ENCODE measurements at places on chromosomes 5 and 9.

DNA sequence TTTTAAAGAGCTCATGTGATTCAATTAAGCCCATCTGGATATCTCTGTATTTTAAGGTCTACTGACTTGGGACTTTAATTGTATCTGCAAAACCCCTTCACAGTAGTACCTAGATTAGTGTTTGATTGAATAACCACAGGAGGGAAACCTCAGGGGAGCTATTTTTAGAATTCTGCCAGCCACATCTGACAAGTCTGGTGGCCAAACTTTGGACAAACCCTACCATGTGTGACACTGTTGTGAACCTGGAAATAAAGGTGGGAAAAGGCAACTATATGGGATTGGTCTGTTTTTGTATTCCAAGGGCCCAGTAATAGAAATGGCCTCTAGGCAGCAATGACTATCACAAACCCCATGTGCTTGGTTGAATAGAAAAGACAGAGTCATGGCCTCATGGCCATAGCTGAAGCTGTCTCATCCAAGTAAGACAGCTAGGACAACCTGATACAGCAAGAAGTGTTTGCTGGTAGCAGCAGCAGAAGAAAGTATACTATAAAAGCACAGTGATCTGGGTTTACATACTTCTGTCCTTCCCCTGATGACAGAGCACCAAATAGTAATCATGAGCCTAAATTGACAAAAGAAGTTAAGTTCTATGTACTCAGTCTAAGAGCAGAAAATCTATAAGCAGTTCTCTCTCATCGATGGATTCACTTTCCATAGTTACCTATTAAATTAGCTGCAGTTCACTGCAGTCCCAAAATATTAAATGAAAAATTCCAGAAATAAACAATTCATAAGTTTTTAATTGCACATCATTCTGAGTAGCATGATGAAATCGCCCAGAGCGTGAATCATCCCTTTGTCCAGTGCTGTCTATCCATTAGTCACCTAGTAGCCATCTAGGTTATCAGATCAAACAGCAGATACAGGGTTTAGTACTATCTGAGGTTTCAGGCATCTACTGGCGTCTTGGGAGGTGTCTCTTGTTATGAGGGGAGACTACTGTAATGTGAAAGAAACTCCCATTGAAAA, 189.8 kb downstream of the ARHGAP26 start:
- DNase-seq = no peak

GRCh38 chr9:880725-881124, 39.2 kb downstream of the DMRT1 start:
- no peak for DNase-seq

DNA sequence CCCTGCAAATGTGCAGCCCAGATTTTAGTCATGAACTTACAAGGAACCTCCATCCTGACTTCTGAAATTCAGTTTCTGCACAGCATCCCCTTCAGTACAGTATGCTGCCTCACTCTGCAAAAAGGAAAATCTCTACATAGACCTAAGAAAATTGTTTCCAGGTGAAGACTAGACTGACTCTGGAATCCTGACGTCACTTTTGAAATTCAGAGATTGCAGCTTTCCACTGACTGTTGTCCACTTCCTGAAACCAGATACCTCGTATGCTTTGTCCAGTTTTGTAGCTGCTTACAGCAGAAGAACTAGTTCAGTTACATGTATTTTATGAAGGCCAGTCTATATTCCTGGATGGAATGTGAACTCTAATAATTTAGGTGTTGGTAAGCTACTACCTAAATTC, 629.3 kb upstream of the ST8SIA4 start:
- DNase-seq = no peak

GRCh38 chr9:121308765-121309164, 40.8 kb downstream of the GSN start:
- DNase-seq = no peak

DNA sequence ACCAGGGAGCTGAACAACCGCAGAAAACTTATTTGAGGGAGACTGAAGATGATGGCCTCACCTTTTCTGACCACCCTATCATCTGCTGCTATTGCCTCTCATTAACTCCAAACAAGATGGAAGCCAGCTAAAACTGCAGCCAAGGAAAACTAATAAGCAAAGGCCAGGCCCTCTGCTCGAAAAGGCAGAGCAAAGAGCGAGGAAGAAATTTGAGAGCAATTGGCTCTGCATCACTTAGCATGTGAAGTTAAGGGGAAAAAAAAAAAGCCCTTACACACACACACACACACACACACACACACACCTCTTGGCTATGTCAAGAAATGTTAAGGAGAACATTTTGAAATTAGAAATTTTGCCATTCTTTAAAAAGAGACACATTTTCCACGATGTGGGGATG, 228.1 kb upstream of the CYLC2 start:
- DNase-seq = no peak

- no peak for DNase-seq
Observed at GRCh38 chr9:92010705-92011536, 60.9 kb upstream of the ROR2 start.

DNA sequence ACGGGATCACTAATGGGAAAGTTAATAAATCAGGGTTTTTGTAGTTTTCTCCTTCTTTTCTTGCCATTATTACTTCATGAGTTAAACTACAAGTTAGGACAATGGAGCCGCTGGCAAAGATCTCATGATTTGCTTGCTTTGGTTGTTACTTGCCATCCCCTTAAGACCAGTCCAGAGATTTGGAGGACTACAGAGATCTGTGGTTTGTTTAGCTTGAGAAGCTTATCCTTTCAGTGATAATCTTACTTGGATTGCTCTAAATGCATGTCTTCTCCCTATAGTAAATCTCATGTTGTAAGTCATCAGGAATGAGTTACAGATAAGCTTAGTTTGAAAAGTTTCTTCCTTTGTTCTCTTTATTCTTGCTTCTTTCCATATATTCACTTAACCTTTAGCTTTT, 70.9 kb downstream of the TLE4 start:
- no peak for DNase-seq

- no peak for DNase-seq
Observed at GRCh38 chr9:124483481-124483880, 23.7 kb downstream of the NR5A1 start.

- no peak for DNase-seq
Observed at GRCh38 chr9:121751686-121752445, 100.4 kb downstream of the DAB2IP start.

DNA sequence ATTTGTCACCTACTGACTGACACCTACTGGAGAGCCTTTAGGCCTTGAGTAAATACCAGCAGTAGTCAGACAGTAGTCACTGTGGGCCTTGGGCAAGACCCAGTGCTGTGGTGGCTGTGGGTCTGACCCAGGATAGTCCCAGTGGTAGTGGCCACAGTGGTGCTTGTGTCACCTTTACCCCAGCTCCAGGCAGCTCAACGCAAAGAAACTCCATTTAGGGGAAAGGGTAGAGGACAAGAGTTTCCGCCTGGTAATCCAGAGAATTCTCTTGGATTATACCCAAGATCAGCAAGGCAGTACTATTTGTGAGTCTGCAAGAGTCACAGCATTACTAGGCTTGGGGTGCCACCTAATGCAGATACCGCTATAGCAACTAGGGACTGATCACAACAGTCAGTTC, 28.9 kb downstream of the CERT1 start:
- DNase-seq = no peak

GRCh38 chr5:73495772-73496335, 2.4 kb upstream of the BTF3 start:
- DNase-seq = no peak

DNA sequence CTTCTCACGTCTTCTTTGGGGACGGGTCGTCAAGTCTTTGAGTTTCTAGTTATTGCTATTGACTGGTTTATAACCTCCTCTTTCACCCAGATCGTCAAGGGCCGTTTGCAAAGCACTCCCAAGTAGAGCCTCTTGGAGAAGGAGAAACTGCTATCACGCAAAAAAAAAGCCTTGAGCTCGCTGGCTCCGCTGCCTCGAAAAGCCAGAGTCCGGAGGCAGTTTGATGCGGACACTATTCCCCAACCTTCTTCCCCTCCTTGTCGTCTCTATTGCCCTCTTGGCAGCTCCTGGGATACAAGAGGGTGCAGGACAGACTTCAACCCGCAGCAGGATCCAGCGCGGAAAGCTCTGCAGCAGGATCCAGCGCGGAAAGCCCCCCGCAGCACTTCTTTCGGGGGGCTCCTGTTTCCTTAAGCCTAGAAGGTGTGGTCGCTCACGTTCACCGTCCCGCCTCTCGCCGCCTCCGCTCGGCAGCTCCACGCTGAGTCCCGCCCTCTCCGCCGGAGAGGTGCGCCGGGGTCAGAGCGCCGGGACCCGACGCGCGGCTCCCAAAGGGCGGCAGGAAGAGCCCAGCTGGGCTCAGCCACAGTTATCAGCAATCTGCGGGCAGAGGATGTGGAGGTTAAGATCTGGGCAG, at the start of gene PCDHAC1:
Gene PCDHAC1 (plus strand): TSS at position 494 of the 637 bp plus-strand sequence. CDS start 594 bp downstream, outside the sequence.
- DNase-seq = peak; percentile 48

DNA sequence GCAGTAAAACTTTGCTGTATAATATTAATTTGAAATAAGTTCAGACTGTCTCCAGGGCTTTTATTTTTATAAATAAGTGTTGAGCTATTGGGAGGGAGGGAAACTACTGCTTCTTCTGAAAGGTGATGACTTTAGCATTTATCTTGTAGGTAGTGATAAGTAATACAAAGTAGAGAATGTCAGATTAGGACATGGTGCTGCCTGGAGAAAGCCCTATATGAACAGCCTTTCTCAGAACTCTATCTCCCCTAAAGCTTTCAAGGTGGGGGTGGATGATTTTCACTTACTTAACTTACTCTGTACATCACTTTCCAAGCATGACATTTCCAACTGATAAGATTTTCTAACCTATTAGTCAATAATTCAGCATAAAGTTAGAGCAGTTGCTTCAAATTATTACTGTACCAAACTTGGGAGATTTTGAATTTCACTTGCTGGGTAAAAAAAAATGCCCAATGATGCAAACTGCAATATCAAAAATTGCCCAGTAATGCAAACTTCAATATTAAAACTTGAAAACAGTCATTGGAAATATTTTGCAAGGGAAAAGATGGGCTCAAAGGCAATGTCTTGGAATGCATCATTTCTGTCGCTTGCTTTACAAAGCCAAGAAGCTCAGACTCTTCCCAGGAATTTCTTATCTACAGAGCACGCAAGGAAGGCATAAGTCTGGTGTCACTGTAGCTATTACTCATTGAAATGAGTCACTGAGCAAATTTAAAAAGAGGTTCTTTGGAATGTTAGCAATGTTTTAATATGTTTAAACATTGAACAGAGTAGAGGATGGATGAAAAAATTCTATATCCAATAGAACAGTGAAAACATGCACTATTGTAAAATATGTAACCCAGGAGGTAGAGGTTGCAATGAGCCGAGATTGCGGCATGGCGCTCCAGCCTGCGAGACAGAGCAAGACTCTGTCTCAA, 569.5 kb downstream of the PSAT1 start:
- no peak for DNase-seq

DNA sequence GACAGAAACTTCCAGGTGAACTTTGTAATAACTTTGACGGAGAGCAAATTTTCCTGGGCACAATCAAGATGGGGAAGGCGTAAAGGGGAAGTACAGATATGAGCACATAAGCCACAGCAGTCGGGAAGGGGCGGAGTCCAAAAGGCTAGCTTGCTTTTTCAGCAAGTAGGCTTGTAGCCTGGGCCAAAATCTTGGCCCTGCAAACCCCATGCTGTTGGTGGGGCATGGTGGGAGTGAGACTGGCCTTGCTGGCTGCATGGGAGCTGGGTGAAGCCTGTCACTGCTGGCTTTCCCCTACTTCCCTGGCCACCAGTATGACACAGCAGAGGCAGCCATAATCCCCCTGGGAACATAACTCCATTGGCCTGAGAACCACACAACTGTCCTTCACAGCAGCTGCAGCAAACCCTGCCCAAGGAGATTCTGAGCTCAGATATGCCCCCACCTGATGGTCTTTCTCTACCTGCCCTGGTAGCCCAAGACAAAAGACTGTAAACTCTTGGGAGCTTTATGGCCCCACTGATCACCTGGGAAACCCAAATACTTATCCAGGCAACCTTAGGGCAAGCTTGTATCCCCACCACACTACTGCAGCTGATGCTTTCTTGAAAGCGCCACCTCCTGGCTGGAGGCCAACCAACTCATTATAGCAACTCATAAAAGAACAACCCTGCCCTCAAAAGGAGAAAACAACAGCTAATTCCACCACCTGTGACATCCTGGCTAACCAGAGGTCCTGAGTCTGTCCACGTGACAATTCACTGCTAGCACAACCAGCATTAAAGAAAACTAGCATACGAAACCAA, 24.0 kb downstream of the DCTN4 start:
- no peak for DNase-seq

DNA sequence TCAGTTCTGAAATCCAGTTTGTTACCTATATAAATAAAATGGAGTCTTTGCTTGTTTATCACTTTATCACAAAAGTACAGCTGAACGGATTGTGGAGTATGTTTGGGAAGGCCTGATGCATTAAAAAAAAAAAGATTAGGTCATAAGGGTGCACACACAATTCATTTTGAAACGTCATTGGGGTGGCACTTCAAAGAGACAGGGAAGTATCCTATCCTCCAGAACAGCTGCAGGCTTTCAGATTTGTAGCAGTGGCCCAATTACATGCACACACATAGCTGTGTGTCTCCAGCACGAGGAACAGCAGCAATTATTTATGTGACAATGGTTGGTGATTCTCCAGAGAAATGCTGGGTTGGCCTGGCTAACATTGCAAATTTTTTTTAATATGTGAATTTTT, 46.8 kb upstream of the FER start:
- DNase-seq = no peak

GRCh38 chr5:168432903-168433302, 53.4 kb upstream of the RARS1 start:
- no peak for DNase-seq

GRCh38 chr5:22572941-22573340, 280.2 kb downstream of the CDH12 start:
- DNase-seq = no peak

GRCh38 chr9:134864821-134865190, 15.8 kb upstream of the FCN2 start:
- DNase-seq = no peak

DNA sequence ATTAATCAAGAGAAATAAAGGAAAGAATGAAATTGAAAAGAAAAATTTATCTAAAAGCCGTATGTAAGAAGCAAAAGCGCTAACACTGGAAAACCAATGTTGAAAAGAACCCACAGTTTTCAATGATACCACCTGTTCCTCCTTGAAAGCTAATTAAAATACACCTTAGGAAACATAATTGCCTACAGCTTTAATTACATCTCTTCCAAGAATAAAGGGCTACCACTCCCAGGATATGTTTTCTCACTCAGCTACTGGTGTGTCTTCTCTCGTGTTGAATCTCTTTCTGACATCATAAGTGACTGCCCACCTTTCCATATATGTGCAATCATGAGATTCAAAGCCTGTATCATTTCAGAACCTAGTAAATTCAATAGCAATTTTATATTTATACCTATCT, 880.6 kb upstream of the DMAC1 start:
- no peak for DNase-seq

- no peak for DNase-seq
Observed at GRCh38 chr9:11546231-11546630, 933.4 kb upstream of the PTPRD start.

All from HuH-7 (cell line).